ENCODE measurements at places on chromosomes 3 and 15. TPM values are rescaled to one million over a fixed set of nuclear protein-coding genes. Genes with fewer than 3 reads are reported as not detected.

The ARIH1 gene
- 162 TPM for total RNA-seq

The ACAN gene
- total RNA-seq = 312 TPM

- H3K4me1 ChIP-seq = no peaks in the 10 kb centered on the region
- no peak overlapping the region for H3K4me3 ChIP-seq
- no peaks in the 10 kb centered on the region for H3K36me3 ChIP-seq
- no peak for DNase-seq
- no peaks in the 10 kb centered on the region for H3K27me3 ChIP-seq
- no peak overlapping the region for H3K27ac ChIP-seq
Measured at GRCh38 chr3:125381743-125382142, 6.6 kb upstream of the ZNF148 start.

The ARRDC4 gene
- 19.1 TPM for total RNA-seq

DNA sequence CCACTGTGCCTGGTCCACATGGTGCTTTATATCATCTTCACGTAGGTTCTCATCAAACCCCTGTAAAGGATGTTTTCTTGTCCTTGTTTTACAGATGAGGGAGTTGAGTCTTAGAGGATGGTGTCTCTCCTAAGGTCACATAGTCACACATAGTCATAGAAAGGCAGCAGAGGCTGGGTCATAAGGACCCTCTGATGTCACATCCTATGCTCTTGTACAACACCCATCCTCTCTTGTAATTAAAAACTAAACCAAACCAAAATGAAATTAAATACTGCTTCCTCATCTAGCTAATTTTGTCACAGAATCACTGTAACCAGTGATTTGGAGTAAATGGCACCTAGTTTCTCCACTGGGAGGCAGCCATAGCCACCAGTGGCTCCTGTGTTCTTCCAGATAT, 21.8 kb upstream of the ATP1B3 start:
- no peaks in the 10 kb centered on the region for H3K27me3 ChIP-seq
- no peaks in the 10 kb centered on the region for H3K36me3 ChIP-seq
- DNase-seq = no peak
- no peak overlapping the region for H3K4me3 ChIP-seq
- no peaks in the 10 kb centered on the region for H3K4me1 ChIP-seq
- H3K27ac ChIP-seq = no peak overlapping the region

The CHAC1 gene
- total RNA-seq = 5.3 TPM

DNA sequence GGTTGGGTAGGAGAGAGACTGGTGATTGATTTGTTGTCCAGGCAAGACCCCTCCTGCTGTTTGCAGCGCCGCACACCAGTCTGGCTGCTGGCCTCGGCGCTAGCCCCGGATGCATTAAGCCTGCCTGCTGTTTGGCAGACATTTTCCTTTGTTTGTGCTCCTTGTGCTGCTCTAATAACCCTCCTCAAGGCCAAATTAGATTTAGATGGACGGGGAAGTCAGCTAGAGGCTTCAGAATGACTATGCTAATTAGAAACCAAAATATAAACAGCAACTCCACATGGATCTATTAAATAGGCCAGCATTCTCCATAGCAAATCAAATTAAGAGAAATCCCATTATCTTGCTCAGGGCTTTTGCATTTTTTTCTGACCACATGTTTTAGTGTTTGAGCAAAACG, 445.2 kb downstream of the SQOR start:
- no peak overlapping the region for H3K27ac ChIP-seq
- H3K4me3 ChIP-seq = no peak overlapping the region
- DNase-seq = no peak
- no peaks in the 10 kb centered on the region for H3K36me3 ChIP-seq
- no peaks in the 10 kb centered on the region for H3K27me3 ChIP-seq

DNA sequence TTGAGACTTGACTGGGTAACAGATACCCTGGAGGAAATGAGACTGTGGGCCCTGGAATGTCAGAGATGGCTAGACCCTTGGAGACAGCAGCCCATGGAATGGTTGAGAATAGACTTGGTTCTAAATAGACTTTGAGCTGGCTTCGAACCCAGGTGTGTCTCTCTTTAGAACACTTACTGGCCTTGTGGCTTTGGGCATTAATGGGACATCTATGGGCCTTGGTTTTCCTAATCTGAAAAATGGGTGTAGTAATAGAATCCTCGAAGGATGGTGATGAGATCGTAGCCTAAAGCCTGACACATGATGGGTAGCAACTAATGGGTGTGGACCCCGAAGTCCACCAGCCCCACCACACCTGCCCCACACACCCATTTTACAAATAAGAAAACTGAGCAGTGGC, 119.2 kb downstream of the TMEM266 start:
- no peaks in the 10 kb centered on the region for H3K4me1 ChIP-seq
- no peak overlapping the region for H3K4me3 ChIP-seq
- no peak overlapping the region for H3K27ac ChIP-seq
- no peak for DNase-seq
- H3K27me3 ChIP-seq = no peaks in the 10 kb centered on the region
- H3K36me3 ChIP-seq = no peaks in the 10 kb centered on the region

DNA sequence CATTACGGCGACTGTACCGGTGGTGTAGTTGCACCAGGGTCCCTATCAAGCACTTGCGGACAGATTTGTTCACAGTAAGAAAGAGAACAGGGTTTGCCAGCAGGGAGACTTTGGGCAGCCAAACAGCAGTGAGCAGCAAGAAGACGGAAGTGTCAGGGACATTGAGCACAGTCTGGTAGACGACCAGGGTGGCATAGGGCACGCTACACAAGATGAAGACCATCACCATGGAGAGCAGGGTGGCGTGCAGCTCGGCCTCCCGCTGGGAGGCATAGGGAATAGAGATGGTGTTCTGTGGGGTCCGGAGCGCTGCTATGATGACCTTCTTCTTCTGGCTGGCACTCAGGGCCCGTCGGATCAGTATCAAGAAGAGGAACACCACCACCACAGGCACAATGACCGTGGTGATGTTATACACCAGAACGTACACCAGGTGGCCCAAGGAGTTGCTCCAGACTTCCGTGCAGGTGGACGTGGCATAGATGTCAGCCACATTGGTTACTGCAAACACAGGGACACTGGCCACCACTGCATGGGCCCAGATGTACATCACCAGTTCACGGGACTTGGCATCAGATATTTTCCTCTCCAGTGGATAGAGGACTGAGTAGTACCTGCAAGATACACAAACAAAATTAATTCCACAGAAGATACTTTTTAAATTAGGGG, 19.1 kb upstream of the FSIP1 start:
- DNase-seq = no peak
- H3K36me3 ChIP-seq = peaks cover 11% of the 10 kb centered on the region
- H3K27me3 ChIP-seq = no peaks in the 10 kb centered on the region
- H3K4me3 ChIP-seq = no peak overlapping the region
- H3K4me1 ChIP-seq = no peaks in the 10 kb centered on the region

Data from aorta (tissue), 5 donors.